ENCODE measurements at places on chromosomes 2 and 18.

DNA sequence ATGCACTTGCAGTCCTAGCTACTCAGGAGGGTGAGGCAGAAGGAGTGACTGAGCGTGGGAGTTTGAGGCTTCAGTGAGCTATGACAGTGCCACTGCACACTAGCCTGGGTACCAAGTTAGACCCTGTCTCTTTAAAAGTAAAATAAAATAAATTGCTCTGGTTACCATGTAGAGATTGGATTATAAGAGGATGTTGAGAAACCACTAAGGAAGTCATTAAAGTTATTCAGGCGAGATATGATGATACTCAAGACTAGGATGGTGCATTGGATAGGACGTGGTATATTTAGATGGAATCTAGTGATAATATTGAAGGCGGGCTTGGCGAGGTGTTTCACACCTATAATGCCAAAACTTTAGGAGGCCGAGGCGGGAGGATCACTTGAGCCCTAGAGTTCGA, 50.6 kb downstream of the BMPR2 start:
- no peak for DNase-seq

GRCh38 chr2:108323619-108324018, 34.9 kb downstream of the SULT1C2 start:
- DNase-seq: no peak

GRCh38 chr18:58109256-58109655, 65.2 kb downstream of the NEDD4L start:
- DNase-seq: no peak

DNA sequence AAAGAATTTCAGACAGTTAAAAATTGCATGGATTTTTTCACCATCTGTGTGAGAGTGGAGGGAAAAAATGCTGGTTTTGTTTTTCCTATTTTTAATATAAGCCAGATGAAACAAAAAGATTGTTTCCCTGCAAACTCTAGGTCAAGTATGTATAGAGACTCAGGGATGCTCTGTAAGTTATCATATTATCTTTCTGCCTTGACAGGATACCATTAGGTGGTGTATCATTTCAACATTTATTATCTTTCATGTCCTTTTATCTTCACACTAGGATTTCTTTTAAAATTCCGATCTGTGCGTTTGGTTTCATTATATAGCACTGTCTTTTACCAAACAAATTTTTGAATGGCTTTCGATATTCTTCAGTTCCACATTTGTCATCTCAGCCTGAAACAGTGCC, 225.3 kb downstream of the EN1 start:
- DNase-seq: no peak

DNA sequence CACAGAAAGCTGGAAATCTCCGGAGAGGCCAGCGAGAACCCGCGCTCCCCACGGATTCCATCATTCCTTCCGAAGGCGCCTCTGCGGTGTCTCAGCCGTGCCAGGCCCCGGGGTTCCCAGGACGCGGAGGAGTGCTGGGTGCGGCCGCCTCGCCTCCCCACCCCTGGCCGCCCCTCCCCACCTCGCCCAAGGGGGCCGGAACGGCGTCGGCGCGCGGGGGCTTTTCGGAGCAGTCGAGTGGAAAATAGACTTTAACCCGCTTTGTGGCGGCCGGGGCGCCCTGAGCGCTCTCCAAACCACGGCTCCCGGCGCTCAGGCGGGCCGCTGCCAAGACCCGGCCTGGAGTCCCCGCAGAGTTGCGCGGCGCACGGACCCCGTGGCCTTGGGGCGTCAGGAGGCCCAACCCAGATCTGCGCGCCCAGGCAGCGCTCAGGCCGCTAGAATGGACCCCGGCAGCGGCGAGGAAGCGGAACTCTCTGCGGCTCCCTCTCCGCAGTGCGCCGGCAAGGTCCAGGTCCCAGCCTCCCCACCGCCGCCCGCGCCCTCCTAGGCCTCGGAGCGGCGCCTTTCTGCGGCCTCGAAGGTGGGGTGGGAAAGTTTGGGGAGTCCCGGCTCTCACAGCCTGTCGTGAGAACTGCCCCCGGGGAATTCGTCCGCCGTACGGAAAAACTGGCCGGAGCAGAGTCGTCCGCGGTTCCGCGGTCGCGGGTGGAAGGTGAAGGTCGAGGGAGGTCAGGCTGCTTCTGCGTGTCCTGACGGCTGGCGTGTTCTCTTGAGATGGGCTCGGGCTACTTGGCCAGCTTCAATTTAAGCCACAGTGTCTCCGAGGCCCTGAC, 1.2 kb upstream of the EMX1 start:
- DNase-seq: peak; percentile 30

- no peak for DNase-seq
Measured at GRCh38 chr2:15932394-15933183, 7.8 kb upstream of the MYCN start.

DNA sequence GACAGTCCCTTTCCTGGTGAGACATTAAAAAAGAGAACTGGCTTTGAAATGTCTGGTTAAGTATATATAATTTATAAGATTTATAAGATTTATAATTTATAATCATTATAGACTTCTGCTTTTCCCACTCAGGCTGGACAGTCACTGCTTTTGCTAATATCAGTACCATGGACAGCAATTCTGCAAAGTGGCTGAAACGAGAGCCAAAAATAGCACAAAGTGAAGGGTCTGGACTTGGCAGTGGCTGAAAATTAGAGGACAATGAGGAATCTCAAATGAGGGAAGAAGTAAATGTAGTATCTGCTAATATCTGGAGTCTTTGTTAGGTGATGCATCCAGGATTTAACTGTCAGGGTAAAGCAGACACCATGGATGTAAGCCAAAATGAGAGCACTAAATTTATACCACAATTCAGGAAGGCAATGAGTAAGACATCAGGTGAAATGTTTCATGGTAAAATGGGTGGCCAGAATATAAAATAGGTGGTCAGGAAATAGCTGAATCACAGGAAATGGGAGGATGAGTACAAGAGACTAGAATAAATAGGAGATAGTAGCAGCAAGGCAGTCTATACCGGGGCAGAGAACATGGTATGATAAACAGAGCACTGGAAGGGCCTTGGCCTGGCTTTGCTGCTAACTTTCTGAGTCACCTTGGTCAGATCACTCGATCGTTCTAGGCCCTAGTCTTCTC, 39.6 kb upstream of the BOD1L2 start:
- no peak for DNase-seq

DNA sequence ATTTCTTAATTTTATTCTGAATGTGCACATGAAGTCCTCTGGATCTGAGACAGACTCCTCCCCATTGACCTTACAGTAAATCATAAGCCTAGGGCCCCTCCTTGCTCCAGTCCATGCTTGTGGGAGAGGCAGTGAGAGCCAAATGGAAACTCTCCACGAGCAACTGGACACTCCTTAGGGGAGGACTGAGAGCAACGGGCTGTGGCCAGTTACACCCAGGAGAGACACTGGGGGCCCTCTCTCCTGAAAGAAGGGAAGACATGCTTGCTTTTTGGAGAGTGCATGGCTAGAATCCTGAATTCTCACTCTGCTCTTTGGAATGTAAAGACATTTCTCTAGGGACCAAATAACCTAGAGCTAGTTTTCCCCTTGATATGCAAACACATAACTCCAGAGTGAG, 49.0 kb upstream of the BIN1 start:
- DNase-seq: no peak

- DNase-seq: no peak
Measured at GRCh38 chr2:23859983-23860382, 66.9 kb downstream of the ATAD2B start.

GRCh38 chr2:145055651-145056050, 535.7 kb upstream of the ZEB2 start:
- no peak for DNase-seq

- no peak for DNase-seq
Measured at GRCh38 chr2:229485857-229486256, 214.8 kb upstream of the PID1 start.

- DNase-seq: no peak
Measured at GRCh38 chr2:239539083-239539775, 138.4 kb upstream of the HDAC4 start.

DNA sequence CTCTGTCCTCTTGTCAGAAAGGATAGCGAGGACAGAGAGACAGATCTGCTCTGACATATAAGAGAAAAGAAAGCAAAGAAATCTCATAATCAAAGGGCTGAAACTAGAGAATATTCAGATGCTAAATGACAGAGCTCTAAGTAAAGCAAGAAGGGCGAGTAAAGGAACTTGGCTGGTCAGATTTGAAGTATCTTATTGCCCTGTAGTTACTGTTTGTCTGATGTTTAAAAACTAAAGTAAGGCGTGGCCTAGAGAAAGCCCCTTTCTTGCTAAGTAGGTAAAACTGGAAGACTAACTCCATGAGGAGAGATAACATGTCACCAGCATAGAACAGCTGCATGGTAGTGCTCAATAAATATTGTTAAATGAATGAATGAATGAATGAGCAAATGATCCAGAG, 70.0 kb downstream of the CRACDL start:
- no peak for DNase-seq

DNA sequence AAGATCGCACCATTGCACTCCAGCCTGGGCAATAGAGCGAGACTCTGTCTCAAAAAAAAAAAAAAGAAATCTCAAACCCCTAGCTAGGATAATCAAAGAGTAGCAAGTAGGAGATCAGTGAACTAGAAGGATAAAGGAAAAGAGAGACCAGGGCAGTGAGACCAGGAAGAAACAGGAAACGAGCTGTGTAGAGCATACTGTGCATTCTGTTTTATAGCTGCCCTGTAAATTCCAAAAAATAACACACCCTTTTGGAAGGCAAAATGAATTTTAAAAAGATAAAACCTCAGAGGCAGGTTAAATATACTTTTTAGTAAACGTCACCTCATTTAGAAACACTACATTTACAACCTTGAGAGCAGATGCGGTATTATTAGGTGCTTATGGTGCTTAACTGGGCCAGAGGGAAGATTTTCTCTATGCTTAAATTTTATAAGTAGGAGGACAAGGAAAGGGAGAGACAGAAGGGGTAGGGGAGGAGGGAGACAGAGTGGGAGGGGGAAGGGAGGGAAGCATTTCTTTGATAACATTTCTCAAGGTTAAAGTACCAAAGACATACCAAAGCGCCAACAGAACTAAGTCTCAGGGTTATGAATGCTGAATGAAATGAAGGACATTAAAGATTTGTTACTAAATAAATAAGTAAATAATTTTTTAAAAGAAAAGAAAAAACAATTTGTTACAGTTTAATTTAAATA, 30.1 kb downstream of the FEZ2 start:
- no peak for DNase-seq

GRCh38 chr18:75869162-75869561, 441.7 kb upstream of the SMIM21 start:
- DNase-seq: no peak

GRCh38 chr2:60370814-60371213, 182.6 kb downstream of the BCL11A start:
- peak; percentile 14 for DNase-seq

GRCh38 chr18:58531236-58531635, 97.7 kb downstream of the ALPK2 start:
- no peak for DNase-seq

GRCh38 chr2:158325031-158325781, 131.3 kb downstream of the CCDC148 start:
- no peak for DNase-seq

DNA sequence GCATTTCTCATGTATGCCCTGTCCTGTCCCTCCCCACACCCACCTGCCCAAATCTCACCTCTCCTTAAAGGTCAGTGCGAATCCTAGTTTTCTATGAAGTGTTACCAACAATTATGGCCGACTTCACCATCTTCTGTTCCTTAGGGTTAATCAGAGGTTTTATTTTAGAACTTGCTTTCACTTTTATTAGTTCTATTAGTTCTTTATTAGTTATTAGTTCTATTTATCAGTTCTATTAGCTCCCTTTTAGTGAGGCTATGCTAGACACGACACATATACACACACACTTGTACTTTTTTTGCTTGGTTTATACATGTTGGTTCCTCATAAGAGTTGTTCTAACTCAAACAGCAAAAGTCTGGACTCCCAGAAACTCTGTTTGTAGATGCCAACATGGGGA, 176.8 kb upstream of the MSH6 start:
- DNase-seq: no peak

- DNase-seq: no peak
Measured at GRCh38 chr2:72840066-72840465, 14.2 kb upstream of the EXOC6B start.

DNA sequence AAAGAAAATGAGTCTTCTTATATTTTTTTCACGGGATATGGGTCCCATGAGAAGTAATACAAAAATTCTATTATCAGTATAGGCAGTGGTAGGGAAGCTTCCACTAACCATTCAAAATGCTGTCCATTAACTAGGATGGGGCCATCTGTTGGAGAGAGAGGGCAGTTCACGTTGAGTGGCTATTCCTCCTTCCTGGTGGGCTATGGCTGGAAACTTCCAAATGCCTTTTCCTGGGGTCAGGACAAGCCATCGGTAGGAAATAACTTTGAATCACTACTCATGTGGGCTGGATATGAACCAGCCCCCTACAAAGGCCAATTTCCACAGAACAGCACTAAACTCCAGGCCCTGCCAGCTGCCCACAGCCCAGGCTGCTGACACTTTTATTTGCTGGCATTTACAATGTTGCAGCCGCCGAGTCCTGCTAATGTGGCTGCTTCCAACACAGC, 156.1 kb upstream of the HNRNPA3 start:
- DNase-seq: no peak

DNA sequence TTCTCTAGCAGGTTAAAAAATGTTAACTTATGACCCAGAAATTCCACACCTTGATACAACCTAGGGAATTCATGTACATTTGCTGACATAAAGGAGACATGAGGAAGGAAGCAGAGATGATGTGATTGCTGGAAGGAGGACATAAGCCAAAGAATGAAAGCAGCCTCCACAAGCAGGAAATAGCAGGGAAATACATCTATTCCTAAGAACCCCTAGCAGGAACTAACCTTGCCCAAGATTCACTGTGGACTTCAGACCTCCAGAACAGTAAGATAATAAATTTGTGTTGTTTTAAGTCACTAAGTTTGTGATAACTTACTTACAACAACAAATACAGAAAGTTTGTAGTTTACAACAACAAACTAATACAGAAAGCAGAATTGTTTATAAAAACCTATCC, 4.6 kb upstream of the DSG4 start:
- DNase-seq: no peak

- DNase-seq: no peak
Measured at GRCh38 chr2:35821675-35822074, 533.9 kb upstream of the CRIM1 start.

- DNase-seq: no peak
Measured at GRCh38 chr2:47784352-47784851, 1.5 kb downstream of the MSH6 start.

- DNase-seq: no peak
Measured at GRCh38 chr2:3642521-3643215, 15.3 kb upstream of the ALLC start.

GRCh38 chr2:76073992-76074604, 363.4 kb upstream of the GCFC2 start:
- DNase-seq: no peak

- no peak for DNase-seq
Measured at GRCh38 chr2:236284208-236284607, 20.0 kb upstream of the ASB18 start.

DNA sequence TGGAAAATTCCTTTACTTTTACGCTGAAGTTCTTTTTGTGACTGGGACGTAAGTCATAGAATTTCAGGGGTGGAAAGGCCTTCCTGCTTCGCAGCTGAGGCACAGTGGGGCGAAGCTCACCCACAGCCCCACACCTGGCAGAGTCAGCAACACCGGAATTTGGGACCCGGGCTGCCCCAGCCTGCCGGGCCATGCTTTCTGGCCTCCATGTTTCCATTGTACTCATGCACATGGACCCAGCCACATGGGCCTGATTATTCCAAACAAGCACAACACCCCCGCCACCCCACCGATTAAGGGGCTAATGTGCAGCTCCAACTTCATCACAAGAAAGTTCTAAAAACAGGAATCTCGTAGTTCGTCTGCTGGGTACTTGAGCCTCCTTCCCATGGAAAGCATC, 82.5 kb downstream of the CABLES1 start:
- DNase-seq: no peak

All from Jurkat, Clone E6-1 (cell line).